ENCODE measurements at places on chromosomes 2 and 18. TPM values are rescaled to one million over a fixed set of nuclear protein-coding genes. Genes with fewer than 3 reads are reported as not detected.
A peak's percentile ranks its signal among the peaks of the same experiment; 100 is the strongest.

Gene RAB31
- polyA plus RNA-seq = 29.0 TPM

Gene SERPINB13
- not detected for polyA plus RNA-seq

Gene CHST10
- polyA plus RNA-seq = 18.2 TPM

Gene MC4R
- not detected for polyA plus RNA-seq

Gene DSG1
- 0.16 TPM for polyA plus RNA-seq

Gene TCF23
- polyA plus RNA-seq = not detected

Gene IL36A
- polyA plus RNA-seq = not detected

Gene UGT1A4
- polyA plus RNA-seq = not detected

Gene COL5A2
- 0.03 TPM for polyA plus RNA-seq

Gene GULP1
- 21.0 TPM for polyA plus RNA-seq

Gene CLHC1
- 12.9 TPM for polyA plus RNA-seq

Gene ITGA4
- polyA plus RNA-seq = 0.45 TPM

GRCh38 chr2:39805936-39806608, 27.0 kb upstream of the THUMPD2 start:
- no peaks in the 10 kb centered on the region for H3K4me1 ChIP-seq
- no peak overlapping the region for H3K27ac ChIP-seq
- no peaks in the 10 kb centered on the region for H3K27me3 ChIP-seq

GRCh38 chr2:234841321-234842015, 110.3 kb upstream of the SH3BP4 start:
- H3K4me1 ChIP-seq = no peaks in the 10 kb centered on the region
- peaks cover under 1% of the 10 kb centered on the region for H3K27me3 ChIP-seq

GRCh38 chr2:71806432-71806831, 341.2 kb downstream of the CYP26B1 start:
- H3K27ac ChIP-seq = no peak overlapping the region
- no peaks in the 10 kb centered on the region for H3K4me1 ChIP-seq
- H3K27me3 ChIP-seq = no peaks in the 10 kb centered on the region
- no peaks in the 10 kb centered on the region for H3K36me3 ChIP-seq

- no peaks in the 10 kb centered on the region for H3K36me3 ChIP-seq
- H3K4me3 ChIP-seq = no peak overlapping the region
- no peaks in the 10 kb centered on the region for H3K27me3 ChIP-seq
- H3K27ac ChIP-seq = no peak overlapping the region
- no peak for DNase-seq
- H3K4me1 ChIP-seq = no peaks in the 10 kb centered on the region
Observed at GRCh38 chr2:288758-289361, 969 bp upstream of the ALKAL2 start.

DNA sequence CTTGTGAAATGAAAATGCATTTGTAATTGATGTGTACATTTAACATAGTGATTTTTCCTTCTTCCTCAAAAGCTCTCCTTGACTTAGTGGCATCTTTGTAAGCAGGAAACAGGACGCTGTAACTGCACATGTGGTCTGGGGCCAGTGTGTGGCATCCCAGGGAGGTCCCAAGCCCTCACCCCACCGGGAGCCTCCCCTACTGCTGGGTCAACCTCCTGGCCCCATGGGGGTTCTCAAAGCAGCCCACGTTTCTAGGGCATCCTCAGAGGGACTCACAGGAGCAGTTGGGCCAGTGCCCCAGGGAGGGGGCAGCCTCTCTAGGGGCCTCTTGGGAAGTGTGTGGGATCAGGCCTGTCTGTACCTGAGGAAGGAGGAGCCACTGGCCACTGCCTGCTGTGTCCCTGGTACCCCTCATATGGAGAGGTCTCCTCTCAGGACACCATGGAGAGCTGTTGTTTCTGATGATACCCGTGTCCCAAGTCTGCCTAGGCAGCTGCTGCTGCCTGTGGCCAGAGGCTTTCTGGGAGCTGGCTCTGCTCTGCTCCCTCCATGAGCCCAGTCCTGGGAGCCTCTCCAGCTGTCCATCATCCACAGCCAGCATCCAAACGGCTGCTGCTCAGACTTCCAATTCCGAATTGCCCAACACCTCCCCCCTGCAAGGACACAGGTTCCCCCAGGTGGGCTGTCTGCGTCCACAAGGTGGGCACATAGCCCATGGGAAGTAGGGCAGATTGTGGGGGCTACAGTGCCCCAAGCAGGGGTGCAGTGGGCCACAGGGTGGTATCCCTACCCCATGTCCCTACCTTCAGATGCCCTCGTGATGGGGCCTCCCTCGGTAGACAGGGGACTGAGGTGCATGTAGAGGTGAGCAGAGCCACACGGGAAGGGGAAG, 13.4 kb downstream of the ARHGEF4 start:
- H3K27ac ChIP-seq = no peak overlapping the region
- no peaks in the 10 kb centered on the region for H3K36me3 ChIP-seq
- H3K4me1 ChIP-seq = no peaks in the 10 kb centered on the region
- H3K4me3 ChIP-seq = no peak overlapping the region
- peaks cover 6% of the 10 kb centered on the region for H3K27me3 ChIP-seq
- DNase-seq = no peak

DNA sequence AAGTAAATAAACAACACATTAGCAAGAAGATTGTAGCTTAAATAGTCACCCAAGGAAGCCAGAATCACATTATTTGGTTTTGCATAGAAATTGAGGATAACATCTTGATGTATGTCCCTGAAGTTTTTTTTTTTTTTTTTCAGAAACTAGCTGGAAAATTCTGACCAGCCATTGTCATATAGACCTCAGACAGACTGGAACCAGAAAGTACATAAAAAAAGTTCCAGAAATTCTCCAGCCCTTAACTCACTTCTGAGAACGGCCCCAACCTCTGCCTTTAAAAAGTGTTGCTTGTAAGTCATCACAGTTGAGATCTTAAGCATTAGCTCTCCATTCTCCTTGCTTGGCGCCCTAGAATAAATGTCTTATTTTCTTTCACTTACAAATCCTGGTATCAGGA, 350.5 kb downstream of the CCDC85A start:
- H3K27ac ChIP-seq = no peak overlapping the region
- no peaks in the 10 kb centered on the region for H3K4me1 ChIP-seq
- no peak for DNase-seq
- H3K27me3 ChIP-seq = no peaks in the 10 kb centered on the region
- H3K36me3 ChIP-seq = no peaks in the 10 kb centered on the region

- H3K36me3 ChIP-seq = no peaks in the 10 kb centered on the region
- no peak overlapping the region for H3K4me3 ChIP-seq
- no peaks in the 10 kb centered on the region for H3K4me1 ChIP-seq
- no peak for DNase-seq
Observed at GRCh38 chr2:239584986-239585385, 184.2 kb upstream of the HDAC4 start.

- H3K36me3 ChIP-seq = no peaks in the 10 kb centered on the region
- DNase-seq = no peak
- no peak overlapping the region for H3K4me3 ChIP-seq
- no peak overlapping the region for H3K27ac ChIP-seq
Observed at GRCh38 chr2:128776461-128777195, 458.0 kb upstream of the HS6ST1 start.

GRCh38 chr2:217816396-217816869, 186.4 kb downstream of the TNS1 start:
- no peaks in the 10 kb centered on the region for H3K27me3 ChIP-seq
- H3K36me3 ChIP-seq = no peaks in the 10 kb centered on the region
- no peak overlapping the region for H3K27ac ChIP-seq
- no peaks in the 10 kb centered on the region for H3K4me1 ChIP-seq
- no peak overlapping the region for H3K4me3 ChIP-seq

DNA sequence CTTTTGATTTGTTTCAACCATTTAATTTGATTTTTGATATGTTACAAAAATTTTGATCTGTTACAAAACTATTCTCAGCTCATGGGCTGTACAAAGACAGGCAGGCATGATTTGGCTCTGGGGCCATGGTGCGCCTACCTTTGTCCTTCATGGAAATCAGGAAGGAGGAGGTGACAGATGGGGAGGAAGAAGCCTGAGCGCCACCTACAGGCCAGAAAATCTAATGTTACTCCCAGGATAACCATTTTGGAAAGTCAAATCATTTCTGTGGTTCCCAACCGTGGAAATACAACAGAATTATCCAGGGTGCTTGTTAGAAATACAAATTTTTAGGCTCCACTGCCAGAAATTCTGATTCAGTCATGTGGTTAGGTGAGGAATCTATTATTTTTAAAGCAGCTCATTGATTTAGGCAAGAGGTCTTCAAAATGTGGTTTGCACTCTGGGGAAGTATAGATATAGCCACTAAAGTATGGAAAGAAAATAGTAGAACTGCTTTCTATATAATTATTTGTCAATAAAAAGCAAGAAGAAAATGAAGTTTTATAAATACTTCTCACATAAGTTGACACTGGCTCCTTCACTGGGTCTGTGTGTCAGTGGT, 93.9 kb downstream of the EVA1A start:
- peak; percentile 64 for DNase-seq
- no peaks in the 10 kb centered on the region for H3K36me3 ChIP-seq
- no peaks in the 10 kb centered on the region for H3K27me3 ChIP-seq
- no peak overlapping the region for H3K27ac ChIP-seq

DNA sequence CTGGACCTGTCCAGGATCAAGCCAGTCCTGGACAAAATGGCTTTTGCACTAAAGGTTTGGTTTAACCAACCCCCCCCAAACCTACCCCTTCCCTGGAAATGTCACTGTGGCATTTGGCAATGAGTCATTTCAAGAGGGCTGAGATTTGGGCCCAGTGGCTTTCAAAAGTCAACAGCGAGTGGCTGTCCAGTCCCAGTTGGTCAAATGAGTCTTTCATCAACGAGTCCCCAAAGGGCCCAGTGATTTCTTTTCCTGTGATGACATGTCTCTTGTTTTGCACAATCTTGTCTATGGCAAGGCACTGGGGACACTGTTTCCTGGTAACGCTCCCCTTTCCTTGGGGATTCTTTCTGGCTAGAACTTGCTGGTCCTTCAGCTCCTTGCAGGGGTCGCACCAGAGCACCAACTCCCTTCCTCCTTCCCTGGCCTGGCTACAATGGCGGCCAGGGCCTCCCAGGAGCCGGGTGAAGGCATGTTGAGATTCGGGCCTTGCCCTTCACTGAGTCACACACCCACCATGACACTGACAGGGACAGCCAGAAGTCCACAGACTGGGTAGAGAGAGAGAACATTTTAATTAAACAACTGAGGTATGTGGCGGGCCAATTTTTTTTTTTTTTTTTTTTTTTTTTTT, 87.2 kb downstream of the SMAD7 start:
- 0 out of 3 replicates have a peak, but pooled peaks cover under 1% of the 10 kb centered on the region for H3K4me1 ChIP-seq
- H3K27ac ChIP-seq = no peak overlapping the region
- no peak for DNase-seq
- H3K27me3 ChIP-seq = no peaks in the 10 kb centered on the region

- DNase-seq = no peak
- no peaks in the 10 kb centered on the region for H3K27me3 ChIP-seq
- H3K4me1 ChIP-seq = peaks cover 4% of the 10 kb centered on the region
- H3K36me3 ChIP-seq = no peaks in the 10 kb centered on the region
Observed at GRCh38 chr2:111535404-111535803, 348.6 kb downstream of the ANAPC1 start.

- H3K4me3 ChIP-seq = no peak overlapping the region
- no peaks in the 10 kb centered on the region for H3K4me1 ChIP-seq
- H3K36me3 ChIP-seq = no peaks in the 10 kb centered on the region
- no peaks in the 10 kb centered on the region for H3K27me3 ChIP-seq
- no peak overlapping the region for H3K27ac ChIP-seq
Observed at GRCh38 chr18:51603111-51603510, 405.6 kb upstream of the MEX3C start.

DNA sequence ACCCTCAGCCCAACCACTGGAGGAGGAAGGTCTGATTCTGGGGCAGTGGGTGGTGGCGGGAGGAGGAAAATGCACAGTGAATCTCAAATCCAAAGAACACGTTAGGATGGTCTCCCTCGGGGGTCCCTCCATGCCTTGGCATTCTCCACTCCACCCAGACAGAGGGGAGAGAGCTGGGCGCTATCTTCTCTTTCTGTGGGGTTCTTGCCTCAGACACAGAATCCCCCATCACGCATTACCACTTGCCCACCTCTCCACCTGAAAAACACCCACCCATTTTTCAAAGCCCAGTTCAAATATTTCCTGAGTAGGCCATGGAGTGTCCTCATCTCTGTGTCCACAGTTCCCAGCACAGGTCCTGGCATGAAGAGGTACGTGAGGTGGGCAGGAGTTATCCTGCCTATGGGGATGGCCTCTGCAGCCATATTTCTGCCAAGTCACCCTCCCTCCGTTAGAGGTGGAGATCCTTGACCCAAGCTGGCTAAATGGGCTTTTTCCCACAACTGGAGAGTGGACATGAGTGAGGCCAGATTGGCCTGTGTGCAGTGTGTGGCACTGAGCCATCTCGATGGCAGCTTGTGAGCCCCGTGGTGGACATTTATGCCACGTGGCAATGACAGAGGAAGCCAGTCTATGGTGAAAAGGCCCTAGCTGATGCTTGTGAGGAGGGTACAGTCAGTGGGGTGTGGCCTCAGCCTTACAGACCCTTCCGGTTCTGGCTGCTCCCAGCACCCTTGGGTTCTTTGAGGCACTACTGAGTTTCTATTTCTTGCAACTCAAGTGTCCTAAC, 9.5 kb upstream of the TEX261 start:
- DNase-seq = no peak
- H3K36me3 ChIP-seq = no peaks in the 10 kb centered on the region
- peaks cover 24% of the 10 kb centered on the region for H3K4me1 ChIP-seq
- H3K4me3 ChIP-seq = no peak overlapping the region
- H3K27me3 ChIP-seq = peaks cover 9% of the 10 kb centered on the region
- H3K27ac ChIP-seq = no peak overlapping the region

GRCh38 chr2:50018921-50019320, 864.6 kb upstream of the FSHR start:
- no peak overlapping the region for H3K4me3 ChIP-seq
- no peaks in the 10 kb centered on the region for H3K4me1 ChIP-seq
- DNase-seq = no peak
- H3K27ac ChIP-seq = no peak overlapping the region
- no peaks in the 10 kb centered on the region for H3K27me3 ChIP-seq
- H3K36me3 ChIP-seq = no peaks in the 10 kb centered on the region

- H3K36me3 ChIP-seq = no peaks in the 10 kb centered on the region
- H3K4me3 ChIP-seq = no peak overlapping the region
- no peak overlapping the region for H3K27ac ChIP-seq
- no peaks in the 10 kb centered on the region for H3K4me1 ChIP-seq
Observed at GRCh38 chr2:2237563-2237962, 93.5 kb downstream of the MYT1L start.

DNA sequence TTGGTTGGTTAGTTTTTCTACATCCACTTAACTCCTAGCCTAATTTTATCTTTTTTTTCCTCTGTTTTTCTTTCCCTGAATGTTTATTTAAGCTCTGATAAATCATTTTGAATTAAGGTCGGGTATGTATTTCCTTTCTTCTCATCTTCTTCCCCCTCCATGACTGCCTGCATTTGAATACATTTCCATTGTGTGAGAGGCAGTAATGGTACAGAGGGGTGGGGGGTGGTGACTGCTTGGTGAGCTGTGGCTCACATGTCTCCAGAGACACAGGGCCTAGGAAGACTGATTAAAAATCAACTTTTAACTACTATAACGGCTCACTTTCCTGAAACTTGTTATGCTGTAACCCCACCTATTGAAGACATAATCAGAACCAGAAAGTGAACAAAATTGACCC, 58.0 kb downstream of the NEDD4L start:
- peaks cover 6% of the 10 kb centered on the region for H3K4me1 ChIP-seq
- no peaks in the 10 kb centered on the region for H3K36me3 ChIP-seq
- H3K4me3 ChIP-seq = no peak overlapping the region
- DNase-seq = no peak
- H3K27me3 ChIP-seq = no peaks in the 10 kb centered on the region

- H3K4me3 ChIP-seq = no peak overlapping the region
- H3K27me3 ChIP-seq = 0 out of 3 replicates have a peak, but pooled peaks cover 2% of the 10 kb centered on the region
- DNase-seq = no peak
- H3K4me1 ChIP-seq = no peaks in the 10 kb centered on the region
Observed at GRCh38 chr2:239696559-239697207, 295.9 kb upstream of the HDAC4 start.

- peak; percentile 32 for DNase-seq
- H3K36me3 ChIP-seq = no peaks in the 10 kb centered on the region
- peak within 1 kb of the TSS; percentile 18 for H3K4me3 ChIP-seq
- H3K27me3 ChIP-seq = peaks cover 21% of the 10 kb centered on the region
Observed at GRCh38 chr2:950080-950966, at the start of gene SNTG2. Gene SNTG2, plus strand, starts transcription at chr2:950849. Its CDS starts 148 bp downstream, at chr2:950997.

- H3K27me3 ChIP-seq = no peaks in the 10 kb centered on the region
- peaks cover 18% of the 10 kb centered on the region for H3K36me3 ChIP-seq
- no peak overlapping the region for H3K27ac ChIP-seq
Observed at GRCh38 chr2:240507778-240508251, 50.0 kb downstream of the ANKMY1 start.

All from K562 (cell line).